ENCODE measurements at places on chromosomes 3 and 15. TPM values are rescaled to one million over a fixed set of nuclear protein-coding genes. Genes with fewer than 3 reads are reported as not detected.

- DNase-seq = no peak
Measured at GRCh38 chr3:134517791-134518190, 31.9 kb downstream of the CEP63 start.

GRCh38 chr3:139197251-139197650 is 146.6 kb upstream of the MRPS22 start:
- DNase-seq = no peak

- no peak for DNase-seq
Measured at GRCh38 chr15:53786401-53786800, 26.9 kb upstream of the WDR72 start.

DNA sequence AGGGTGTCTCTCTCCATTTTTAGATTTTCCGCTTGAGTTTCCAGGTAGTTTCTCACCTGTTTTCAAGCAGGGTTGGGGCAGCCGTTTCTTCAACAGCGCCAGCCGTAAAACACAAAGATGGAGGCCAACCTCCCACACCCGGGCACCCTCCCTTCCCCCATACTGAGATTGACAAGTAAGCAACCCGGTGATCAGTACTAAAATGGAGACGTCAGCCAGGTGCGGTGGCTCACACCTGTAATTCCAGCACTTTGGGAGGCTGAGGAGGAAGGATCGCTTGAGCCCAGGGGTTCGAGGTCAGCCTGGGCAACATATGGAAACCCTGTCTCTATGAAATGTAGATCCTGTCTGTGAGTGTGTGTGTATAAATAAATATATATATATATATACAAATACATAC is 903 bp upstream of the ZSCAN2 start:
- DNase-seq = no peak

DNA sequence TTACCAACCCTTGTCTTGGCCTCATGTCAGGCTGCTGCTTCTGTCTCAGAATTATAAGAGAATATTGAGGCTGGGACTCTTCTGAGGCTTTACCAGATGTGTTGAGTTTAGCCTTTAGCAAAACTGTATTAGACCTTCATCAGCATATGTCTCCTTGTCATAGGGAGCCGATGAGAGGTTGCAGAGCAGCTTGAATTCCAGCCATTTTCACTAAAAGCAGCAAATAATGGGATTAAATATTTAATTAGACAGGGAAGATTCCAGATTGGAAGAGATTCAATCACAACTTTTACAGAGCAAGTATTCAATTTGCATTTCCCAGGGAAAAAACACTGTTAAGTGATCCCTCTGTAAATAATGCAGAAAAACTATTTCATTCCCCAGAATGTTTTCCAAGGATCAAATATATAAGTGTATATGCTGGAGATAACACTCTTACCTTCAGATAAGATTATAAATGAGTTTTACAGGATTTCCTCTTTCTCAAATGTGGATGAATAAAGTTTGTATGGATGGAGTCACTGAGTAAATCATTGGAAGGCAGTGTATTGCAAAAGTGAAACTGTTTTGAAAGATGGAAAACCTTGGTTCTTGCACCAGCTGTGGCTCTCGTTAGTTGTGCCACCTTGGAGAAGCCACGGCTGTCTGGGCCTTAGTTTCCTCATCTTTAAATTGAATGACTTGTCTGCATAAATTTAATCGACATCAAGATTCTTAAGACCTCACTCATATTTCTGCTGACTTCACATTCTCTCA is 466.4 kb upstream of the SGO1 start:
- DNase-seq = no peak

Gene LMAN1L
- total RNA-seq = not detected

Gene PLA2G4E
- total RNA-seq = not detected
